WTC11 (cell line): ENCODE measurements at places on chromosomes 6 and 20. TPM values are rescaled to one million over a fixed set of nuclear protein-coding genes. Genes with fewer than 3 reads are reported as not detected.
A peak's percentile ranks its signal among the peaks of the same experiment; 100 is the strongest.

GRCh38 chr6:96450082-96450769, 71.4 kb upstream of the UFL1 start:
- DNase-seq: no peak

DNA sequence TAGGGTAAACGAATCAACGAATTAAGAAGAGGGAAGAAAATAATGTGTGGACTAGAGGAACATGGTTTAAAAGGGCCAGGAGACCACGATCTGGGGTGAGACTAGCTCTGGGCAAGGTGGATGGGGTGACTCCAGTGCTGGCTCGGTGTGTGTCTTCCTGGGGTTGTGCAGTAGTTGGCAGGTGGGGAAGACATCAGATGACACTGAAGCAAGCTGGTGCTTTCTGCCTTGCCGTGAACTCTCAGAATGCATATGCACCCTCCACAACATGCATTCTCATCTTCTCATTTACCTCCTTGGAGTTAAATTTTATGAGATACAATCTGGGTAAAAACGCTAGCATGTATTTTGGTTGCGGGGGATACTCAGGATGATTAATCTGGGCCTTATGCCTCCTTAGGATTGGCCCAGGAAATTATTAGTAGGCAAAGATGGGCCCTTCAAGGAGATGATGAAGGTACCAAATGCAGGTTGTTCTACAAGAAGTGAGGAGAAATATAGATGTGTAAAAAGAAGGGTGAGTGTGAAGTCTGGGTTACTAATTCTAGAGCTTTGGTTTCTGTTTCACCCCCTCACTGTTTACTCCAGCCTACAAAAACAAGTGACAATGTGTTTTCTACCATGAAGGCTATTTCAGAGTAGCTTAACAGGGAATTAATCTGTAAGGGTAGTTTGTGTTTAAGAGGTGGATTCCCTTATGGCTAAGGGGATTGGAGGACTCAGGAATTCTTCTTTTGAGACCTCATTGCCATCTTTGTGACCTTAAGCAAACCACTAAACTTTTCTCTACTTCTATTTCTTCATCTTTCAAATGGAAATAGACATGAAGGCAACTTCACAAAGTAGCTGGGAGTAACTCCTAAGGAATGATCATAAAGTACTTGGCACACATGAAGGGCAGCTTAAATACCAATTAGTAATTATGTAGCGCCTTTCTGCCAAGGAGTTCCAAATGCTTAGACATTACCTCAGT, 71.0 kb upstream of the SUPT3H start:
- no peak for DNase-seq

Gene SERPINB6
- 28.0 to 33.7 TPM (median 32.9 TPM) in 3 replicates for total RNA-seq

DNA sequence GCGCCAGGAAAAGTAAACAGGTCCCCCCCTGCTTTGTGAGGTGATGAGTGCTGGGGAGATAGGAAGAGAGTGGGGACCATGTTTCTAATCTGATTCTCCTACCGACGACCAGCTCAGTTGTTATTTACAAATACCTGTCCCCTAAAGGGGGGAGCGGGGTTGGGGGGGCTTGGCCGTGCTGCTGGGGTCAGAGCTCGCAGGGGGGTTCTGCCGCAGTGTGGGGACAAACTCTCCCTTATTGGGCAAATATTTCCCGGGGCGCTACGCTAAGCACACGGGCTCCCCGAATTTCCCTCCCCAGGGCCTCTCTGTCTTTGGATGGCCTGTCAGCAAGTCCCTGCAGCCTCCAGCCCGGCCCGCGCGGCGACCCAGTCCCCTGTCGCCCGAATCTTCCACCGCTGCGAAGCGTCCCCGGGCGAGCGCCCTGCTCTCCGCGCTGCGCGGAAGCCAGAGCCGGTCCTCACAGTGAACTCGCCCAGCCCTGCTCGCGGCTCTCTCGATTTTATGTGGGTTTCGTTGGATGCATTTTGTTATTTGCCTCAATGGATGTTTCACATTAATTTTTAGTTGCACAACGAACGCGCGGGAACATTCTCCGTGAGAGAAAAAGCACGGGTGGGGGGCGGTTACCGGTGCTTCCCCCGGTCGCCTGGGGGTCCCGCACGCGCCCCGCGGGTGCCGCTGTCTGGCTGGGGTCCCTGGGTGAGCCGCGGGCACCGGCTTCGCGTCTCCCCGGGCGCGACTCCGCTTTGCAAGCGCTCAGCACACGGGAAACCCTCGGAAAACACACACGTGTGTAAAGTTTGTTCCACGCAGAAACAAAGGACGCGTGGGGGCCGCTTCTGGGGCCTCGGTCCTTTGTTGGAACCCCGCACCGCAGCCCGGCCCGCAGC, 1.5 kb upstream of the STX16 start:
- peak; percentile 51 for DNase-seq

- peak; percentile 76 for DNase-seq
Measured at GRCh38 chr20:48750941-48751635, 76.7 kb downstream of the PREX1 start.

DNA sequence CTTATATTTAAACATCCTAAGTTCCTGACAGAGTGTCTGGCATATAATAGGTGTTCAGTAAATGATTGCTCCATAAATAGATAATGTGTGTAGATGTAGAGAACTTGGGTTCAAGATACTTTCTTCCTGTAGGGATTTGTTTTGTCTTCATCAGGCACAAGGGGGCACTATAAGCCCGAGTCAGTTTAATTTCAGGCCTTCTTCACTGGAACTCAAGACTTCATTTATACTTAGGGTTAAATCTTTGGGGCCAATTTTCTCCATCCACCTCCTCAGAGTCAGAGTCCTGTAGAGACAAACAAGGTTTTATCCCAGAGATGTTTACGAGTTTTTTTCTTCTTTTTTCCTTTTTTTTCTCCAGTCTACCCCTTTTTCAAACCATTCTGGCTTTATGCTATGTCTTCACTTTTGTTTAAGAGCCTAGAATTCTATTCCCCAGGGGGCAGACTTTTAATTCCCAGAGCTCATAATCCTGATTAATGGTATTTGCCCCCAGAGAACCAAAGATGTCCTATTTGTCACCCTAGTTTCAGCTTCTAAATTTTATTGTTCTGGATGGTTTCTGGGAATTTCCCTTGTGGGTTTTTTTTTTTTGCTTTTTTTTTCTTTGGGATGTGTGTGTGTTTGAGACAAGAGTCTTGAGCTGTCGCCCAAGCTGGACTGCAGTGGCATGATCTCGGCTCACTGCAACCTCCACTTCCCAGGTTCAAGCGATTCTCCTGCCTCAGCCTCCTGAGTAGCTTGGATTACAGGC, 88.4 kb downstream of the HFE start:
- peak; percentile 46 for DNase-seq

DNA sequence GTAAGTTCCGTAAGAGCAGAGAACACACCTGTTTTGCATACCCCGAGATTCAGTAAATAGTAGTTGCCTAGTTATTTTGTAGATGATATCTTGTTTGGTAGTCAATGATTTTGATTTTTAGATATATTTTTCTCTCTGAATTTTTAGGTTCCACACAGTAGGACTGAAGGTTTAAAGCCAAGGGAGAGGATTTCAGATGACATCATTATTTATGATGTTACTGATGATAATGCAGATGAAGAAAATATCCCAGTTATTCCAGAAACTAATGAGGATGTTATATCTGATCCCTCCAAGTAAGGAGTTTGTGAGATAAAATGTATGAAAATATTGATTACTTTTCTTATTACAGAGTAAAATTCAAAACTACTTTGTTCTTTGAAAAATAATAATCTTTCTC, 22.6 kb downstream of the HSF2 start:
- DNase-seq: no peak

DNA sequence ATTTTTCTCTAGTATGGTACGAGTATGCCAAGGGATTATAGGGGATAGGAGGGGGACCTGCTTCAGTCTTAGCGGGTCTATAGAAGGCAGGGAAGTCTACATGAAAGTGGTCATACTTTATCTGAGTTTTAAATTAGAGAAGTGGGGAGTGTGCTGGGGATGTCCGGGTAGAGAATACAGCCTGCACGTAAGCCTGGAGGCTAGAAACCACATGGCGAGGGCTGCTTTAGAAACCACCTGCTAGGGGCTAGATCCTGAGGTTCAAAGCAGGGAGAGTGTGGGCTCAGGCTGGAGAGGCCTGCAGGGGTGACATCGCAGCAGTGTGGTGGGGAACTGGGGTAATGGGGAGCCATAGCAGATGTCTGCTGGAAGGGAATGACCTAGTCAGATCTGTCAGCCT, 85.2 kb downstream of the VEGFA start:
- DNase-seq: no peak

Gene THEMIS
- 0.39 TPM in 1 of 3 replicates, not detected in the others for total RNA-seq

- DNase-seq: peak; percentile 10
Measured at GRCh38 chr20:64109831-64110391, 2.5 kb upstream of the NPBWR2 start.

- no peak for DNase-seq
Measured at GRCh38 chr20:5947276-5947675, 3.1 kb downstream of the TRMT6 start.

- peak; percentile 30 for DNase-seq
Measured at GRCh38 chr20:46998477-46999240, 104.0 kb downstream of the EYA2 start.

DNA sequence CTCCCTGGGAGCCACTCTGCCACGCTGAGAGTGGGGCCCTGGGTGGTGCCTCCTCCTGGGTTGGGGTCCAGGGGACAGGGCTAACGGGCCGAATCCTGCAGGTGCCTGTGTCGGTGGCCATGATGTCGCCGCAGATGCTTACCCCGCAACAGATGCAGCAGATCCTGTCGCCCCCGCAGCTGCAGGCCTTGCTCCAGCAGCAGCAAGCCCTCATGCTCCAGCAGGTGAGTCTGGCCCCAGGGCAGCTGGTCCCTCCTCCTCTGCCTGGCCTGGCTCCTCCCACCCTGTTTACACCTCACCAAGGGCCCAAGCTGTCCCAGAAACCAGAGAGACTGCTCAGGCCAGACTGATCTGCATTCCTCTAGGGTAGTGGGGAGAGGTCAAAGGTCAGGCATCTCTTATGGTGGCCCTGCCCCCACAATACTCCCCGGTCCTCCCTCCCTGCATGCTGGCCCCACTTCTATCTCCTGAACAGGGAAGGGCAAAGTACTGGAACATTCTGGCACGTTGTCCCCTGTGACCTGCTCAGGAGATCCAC, 38.6 kb downstream of the FOXP4 start:
- DNase-seq: peak; percentile 84

DNA sequence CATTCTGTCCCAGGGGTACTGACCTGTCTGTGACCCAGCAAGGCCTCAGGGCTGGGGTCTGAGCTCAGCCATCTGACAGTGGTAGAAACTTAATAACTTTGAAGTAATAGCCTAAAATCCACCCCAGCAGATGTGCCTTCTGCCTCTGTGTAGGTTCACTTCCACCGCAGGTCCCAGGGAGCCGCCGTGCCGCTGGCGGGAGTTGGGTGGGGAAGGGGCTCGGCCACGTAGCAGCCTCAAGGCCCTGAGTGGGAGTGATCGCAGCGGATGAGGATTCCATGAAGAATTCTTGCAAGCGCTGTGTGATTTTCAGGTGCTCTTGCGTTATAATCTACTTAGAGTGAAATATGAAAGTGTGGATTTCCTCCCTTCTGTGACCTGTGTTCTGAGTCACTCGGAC, 163.7 kb downstream of the DTNBP1 start:
- no peak for DNase-seq

DNA sequence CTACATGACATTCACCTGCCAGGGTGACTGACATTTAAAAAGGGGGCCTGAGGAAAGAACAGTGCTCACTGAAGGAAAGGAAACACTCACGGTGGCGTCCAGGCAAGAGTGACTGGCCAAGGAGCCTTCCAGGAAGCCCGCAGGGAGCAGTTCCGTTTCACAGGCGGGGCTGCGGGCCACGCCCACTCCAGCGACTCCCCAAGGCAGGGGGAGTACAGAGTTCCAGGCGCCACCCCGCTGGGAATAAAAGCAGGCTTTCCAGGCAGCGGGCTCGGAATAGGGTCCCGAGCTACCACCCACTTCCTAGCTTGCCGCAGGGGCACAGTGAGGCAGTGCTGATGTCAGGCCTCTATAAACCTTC, 34.2 kb downstream of the PKIG start:
- peak; percentile 60 for DNase-seq

- DNase-seq: no peak
Measured at GRCh38 chr6:122116119-122116834, 283.2 kb upstream of the HSF2 start.

DNA sequence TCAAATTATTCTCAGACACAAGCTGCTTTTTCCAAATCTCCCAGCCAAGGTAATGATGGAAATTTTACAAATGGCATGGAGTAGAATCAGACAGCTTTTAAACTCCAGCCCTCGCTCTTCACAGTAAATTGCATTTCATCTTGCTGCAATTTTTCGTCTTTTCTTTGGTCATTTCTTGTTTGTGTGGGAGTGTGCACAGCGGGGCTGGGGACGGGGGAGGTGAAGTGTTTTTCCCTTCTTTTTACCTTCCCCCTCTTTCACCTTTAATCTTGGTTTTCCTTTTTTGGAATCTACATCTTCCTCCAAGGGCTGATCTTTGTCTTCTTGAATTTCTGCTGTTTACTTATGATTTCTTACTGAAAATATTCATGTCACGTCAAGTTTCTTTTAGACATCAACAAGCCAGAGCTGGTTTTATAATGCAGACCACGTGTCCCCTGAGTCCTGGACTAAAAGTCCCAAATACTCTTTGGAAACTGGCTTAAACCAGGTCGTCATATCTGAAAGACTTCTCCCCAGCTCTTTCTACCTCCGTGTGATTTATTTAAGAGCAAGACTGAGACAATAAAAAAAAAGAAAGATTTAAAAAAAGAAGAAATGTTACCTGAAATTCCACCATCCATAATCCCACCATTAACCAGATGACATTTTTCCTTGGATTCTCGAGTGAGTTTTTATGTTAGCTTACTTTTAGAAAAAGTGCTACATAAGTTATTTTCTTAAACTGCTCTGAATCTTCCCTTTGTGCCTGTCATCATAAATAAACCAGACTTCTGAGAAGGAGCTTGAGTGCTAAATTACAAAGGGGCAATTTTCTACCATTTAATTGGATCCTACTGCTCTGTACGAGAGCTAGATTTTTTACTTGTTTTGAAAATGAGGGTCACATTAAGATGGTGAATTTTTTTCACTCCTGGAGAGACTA, 52.0 kb downstream of the MAP3K5 start:
- DNase-seq: no peak

- DNase-seq: no peak
Measured at GRCh38 chr20:48886194-48886593, 35.3 kb upstream of the ARFGEF2 start.

- no peak for DNase-seq
Measured at GRCh38 chr6:167806061-167806700, 20.5 kb upstream of the AFDN start.
